ENCODE measurements at places on chromosomes 16 and 17.

- no peak for DNase-seq
These were observed 13.6 kb downstream of the TAC4 start for GRCh38 chr17:49834118-49834743.

- DNase-seq: no peak
These were observed 24.9 kb upstream of the RFFL start for GRCh38 chr17:35088356-35088880.

DNA sequence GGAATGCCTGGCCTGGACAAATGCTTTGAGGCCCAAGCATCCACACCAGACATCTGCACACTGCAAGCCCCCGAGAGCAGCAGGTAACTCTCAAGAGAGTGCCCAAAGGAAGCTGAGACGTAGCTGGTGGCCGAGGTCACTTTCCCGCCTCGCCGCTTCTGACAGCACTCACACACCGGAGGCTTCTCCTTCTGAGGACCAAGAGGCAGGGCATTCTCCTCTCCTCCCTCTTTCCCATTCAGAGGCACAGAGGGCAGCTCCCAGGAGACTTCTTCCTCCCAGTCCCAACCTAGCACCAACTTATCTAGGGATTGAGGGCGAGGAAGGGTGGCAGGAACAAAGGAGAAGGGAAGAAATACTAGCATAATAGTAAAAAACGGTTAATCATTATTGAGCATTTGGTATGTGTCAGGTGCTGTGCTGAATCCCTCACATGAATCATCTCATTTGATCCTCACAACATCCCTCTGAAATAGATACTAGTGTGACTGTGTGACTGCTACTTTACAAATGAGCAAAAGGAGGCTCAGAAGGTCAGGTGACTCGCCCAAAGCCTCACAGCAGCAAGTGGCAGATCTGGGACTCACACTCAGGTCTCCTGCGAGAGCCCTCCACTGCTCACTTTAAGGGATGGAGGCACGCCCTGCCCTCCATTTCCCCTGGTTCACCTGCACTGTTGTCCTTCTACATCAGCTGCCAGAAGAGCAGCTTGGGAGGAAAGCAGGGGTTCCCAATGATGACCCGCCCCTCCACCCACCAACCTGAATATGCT is 41.8 kb downstream of the MYO18A start:
- peak; percentile 52 for DNase-seq

- peak; percentile 86 for DNase-seq
These were observed 19.4 kb downstream of the CEP295NL start for GRCh38 chr17:78883533-78884131.

GRCh38 chr16:85302848-85303353 is 190.6 kb upstream of the CIBAR2 start:
- DNase-seq: no peak

DNA sequence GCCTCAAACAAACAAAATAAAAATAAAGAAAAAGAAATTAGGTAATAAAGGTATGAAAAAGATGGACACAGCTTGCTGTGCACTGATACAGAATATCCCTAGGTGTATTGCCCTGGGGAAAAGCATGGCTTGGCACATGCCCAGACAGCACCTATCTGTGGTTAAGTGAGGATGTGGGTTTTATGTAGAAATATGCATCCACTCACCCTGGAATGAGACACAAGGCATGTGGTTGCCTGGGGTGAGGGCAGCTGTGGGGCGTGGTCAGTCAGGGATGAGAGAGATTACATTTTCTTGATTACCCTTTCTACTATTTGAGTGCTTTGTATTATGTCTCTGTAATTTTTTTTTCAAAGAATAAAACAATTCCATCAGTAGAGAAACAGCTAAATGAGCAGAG is 6.9 kb downstream of the PLLP start:
- DNase-seq: peak; percentile 92

DNA sequence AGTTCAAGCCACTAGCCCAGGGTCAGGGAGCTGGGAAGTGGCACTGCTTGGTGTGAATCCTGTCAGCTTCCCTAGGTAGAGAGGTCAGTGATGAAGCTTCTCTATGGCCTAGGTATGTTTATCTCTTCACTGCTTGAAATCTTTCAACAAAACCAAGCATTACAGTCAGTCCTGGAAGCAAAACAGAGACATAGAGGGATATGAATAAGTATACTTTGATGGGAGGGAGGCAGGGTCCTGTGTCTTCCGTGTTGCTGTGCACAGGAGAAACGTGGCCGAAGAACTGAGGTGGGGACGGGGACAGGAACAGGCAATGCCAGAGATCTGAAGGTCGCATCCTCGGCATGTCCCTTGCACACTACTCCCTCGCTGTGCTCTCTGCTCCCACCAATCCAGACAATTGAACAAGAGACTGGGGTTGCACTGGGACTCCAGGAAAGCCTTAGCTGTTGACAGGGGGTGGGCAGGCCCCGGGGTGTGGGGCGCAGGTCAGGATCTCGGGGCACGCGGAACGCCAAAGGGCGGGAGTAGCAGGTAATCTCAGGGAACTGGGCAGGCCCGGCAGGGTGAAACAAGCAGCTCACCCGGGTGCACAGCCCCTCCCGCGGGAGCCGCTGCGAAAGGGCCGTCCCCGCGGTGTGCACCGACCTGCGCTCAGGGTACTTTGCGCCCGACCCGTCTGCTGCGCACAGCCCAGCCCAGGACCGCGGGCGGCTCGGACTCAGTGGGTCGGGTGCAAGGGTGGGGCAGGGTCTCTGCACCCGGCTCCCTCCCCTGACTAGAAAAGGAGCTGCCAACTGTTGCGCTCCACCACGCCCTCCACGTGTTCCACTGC is at the start of gene MT1H:
TSS of gene MT1H (plus strand) at position 810 of the 835 bp plus-strand sequence. CDS start 71 bp downstream, outside the sequence.
- no peak for DNase-seq

- DNase-seq: no peak
These were observed 66.6 kb upstream of the ZNF469 start for GRCh38 chr16:88316151-88316550.

DNA sequence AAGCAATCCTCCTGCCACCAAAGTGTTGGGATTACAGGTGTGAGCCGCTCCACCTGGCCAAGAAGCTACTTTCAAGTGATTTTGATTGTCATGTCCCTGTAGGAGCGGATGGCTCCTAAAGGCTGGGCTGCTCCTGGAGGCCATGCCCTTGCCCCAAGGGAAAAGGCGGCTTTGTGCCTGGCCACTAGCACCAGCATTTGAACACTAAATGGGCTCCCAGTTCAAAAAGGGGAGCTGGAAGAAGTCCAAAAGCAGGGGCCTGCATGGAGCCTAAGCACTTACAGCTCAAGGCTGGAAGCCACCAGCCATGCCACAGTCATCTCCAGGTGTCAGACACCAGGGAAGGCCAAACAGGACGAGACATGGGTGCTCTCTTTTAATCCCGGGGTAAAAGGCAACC is 26.8 kb downstream of the SPHK1 start:
- no peak for DNase-seq

DNA sequence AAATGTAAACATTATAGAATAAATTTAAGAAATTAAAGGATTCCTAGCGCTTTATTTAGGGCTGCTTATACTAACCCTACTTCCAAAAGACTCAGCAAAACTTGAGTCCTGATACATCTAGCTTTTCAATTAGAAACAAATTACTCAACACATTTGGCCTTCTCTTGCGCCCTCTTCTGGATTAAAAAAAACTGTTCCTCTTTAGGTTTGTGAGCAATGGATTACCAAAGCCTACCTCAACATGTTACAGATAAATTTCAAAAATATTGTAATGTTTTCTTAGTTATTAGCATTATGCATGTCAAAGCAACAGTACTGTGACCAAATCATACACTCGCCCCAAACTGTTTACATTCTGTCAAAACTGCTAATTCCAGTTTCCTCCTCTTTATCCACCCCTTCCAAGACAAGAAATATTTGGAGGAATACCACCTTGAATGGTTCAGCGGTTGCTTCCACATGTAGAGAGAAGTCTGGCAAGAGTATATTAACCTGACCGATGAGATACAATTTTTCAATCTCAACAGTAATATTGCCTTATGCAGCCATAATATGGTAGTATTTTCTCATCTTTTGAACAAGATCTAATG is 2.7 kb downstream of the NUFIP2 start:
- DNase-seq: peak; percentile 14

DNA sequence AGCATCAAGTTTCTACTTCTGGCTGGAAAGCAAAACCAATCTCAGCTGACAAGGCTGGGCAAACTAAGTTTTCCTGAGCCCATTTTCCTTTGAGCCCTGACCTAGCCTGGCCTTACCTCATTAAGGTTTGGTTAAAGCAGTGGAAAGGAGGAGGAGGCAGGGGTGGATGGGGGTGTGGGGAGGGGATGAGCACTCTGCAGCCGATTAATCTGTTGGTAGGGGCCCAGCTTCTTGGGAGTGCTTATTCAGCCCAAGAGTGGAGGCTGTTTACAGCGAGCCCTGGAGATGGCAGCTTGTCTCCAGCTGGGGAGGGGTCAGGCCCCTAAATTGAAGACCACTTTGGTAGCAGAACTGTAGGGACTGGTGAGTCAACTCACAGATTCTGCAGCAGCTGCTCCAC is 12.0 kb downstream of the SMCR8 start:
- DNase-seq: no peak

GRCh38 chr17:9026741-9027140 is 5.4 kb downstream of the NTN1 start:
- no peak for DNase-seq

- DNase-seq: no peak
These were observed 323.7 kb upstream of the TBX2 start for GRCh38 chr17:61075988-61076387.

GRCh38 chr17:9185142-9185541 is 163.8 kb downstream of the NTN1 start:
- no peak for DNase-seq

DNA sequence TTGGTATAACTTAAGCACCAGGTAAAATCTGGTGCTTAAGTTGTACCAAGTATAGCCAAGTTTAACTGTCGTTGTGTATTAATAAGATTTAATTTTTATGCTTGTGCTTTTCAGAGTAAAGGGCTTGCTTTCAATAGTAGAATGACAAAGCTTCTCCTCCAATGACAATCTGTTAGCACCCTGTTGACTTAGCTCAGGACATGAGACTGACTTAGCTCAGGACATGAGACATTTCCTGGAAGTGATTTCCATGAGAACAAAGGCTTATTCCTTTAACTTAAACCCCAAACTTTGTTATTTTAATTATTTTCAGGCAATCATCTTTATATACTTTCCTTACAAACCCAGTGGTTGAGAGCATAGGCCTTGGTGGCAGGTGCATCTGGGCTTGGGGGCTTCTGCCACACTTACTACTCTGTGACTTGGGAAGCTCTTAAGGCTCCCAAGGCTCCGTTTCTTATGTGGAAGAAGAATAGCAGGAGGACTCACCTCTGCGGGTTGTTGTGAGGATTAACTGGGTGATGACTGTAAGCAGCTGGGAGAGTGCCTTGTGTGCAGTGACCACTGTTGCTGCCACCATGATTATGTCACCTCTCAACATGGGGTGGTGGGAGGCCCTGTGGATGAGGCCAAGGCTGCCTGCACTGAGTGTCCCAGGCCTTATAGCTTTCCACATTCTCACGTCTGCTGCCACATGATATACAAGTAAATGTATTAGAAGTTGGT is 59.4 kb upstream of the CMIP start:
- no peak for DNase-seq

DNA sequence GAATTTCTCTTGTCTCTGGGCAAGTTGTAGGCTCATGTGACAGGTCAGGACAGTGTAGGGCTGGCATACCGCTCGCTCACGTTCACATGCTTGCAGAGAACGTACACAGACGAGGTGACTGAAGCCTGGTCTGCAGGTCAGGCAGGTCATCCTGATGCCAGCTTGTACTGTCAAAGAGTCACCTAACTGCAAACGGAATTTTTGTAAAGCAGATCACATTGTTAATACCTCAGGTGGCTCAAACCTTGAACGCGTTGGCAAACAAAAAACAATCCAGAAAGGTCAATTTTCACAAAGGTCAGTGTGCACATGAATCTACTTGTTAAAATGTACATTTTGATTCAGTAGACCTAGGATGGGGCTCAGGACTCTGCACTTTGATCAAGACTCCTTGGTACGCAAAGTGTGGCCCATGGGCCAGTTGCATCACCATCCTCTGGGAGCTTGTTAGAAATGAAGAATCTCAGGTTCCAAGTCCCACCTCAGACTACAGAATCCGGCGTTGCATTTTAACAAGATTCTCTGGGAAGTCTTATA is 28.6 kb downstream of the ANKRD40 start:
- DNase-seq: no peak

DNA sequence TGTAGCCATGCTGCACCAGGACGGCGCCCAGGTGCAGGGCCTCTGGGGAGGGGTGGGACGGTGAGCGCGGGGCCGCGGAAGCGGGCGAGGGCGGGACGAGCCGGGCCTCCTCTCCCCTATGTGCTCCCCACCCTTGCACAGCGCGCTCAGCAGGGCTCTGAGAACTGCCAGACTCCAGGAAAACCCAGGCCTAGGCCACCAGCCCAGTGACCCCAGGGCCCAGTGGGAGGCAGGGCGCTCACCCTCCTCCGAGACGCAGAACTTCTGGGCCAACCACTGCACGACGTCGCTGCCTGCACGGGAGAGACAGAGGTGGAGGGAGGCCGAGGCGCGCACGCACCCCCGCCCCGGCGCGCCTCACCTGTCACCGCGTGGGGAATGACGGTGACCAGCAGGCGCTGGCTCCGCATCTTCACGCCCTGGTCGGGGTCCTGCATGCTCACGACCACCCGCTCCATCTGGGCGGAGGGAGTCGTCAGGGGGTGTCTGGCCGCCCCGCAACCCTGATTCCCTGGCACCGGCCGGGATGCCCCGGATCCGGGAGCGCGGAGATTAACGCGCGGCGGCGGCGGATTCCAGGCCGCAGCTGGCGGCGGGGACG is 603 bp downstream of the RGS11 start:
- no peak for DNase-seq

- no peak for DNase-seq
These were observed 52.0 kb downstream of the ABHD15 start for GRCh38 chr17:29514792-29515191.

- DNase-seq: no peak
These were observed 6.7 kb downstream of the PCGF2 start for GRCh38 chr17:38741461-38741860.

DNA sequence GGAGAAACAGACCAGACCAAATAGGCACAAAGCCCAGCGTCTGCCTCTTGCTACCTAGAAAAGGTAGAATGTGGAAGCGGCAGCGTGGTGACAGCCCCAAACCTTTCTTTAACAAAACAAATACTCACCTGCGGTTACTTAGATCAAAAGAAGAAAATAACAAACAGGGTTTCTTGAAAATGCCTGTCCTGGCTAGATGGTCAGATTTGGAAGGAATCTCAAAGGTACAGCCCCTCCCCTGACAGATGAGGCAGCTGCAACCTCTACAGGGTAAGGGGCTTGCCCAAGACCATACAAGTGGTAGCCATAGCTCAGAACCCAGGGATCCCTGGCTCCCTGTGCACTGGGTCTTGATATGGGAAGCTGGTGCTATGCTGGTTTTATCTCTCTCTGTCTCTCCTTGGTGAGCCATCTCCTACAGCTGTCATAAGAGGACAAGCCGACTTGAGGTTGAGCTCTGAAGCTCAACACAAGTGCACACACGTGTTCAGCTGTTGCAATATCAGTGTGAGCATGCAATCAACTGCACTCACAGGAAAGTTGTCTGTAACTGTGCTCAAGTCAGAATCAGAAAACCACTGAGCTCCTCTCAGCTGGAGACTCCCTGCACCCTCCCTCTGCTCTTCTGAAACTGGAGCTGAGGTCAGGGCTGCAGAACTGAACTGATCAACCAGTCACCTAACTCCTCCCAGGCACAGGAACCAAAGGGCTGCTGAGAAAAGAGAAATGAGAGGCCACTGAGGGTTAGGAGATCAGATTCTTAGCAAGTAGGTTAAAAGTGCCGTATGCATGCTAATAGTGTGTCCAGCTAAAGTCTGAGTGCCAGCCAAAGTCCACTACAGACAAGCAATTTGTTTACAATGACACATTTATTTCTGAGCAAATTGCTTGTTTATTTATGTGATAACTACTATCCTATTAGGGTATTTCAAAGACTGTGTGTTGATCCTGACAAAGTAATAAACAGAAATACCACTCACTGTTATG is 6.1 kb upstream of the RNF157 start:
- peak; percentile 56 for DNase-seq

- no peak for DNase-seq
These were observed 36.4 kb downstream of the SNX20 start for GRCh38 chr16:50644729-50645128.
